ENCODE measurements at places on chromosomes 7 and 10.

DNA sequence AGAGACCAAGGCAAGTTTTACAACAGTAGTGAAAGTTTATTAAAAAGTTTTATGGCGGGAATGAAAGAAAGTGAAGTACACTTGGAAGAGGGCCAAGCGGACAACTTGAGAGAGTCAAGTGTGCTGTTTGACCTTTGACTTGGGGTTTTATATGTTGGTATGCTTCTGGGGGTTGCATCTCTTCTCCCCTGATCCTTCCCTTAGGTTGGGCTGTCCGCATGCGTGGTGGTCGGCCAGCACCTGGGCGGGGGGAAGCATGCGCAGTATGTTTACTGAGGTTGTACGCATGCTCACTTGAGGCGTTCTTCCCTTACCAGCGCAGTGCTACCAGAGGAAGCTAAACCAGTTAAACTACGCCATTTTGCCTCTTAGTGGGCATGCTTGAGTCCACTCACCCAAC is 31.9 kb downstream of the NUP42 start:
- DNase-seq: no peak

DNA sequence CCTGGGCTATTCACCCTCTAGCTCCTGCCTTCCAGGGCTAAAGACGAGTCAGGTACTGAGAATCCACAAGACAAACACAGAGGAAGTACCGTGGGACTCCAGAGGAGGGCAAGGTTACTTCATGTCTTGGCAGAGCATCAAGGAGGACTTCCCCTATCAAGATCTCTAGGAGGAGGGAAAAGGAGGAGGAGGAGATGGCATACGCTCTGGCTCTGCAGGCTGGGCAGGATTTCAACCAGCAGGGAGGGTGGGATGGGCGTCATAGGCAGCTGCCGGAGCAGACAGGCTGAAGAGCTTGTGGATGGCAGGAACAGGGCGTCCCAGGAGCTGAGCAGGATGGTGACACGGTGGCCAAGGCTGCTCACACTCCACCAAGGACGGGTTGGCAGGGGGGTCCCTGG is 21.3 kb downstream of the MDH2 start:
- peak; percentile 49 for DNase-seq

DNA sequence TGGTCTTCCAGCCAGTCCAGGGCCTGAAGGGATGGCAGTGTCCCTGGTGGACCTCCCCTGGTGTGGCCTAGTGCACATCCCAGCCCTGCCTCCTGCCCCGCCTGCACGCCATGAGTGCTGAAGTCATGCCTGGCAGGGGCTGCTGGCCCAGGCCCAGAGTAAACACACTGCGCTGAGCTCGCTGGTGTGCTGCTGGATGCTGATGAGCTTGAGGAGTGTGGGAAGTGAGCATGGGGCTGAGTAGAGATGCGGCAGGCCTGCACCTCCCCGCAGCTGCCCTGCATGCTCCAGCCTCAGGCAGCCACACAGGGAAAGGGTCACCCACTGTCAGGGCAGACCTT is 43.2 kb downstream of the HTRA1 start:
- peak; percentile 75 for DNase-seq

GRCh38 chr7:80440883-80441282 is 71.0 kb downstream of the GNAT3 start:
- DNase-seq: no peak
